ENCODE measurements at places on chromosomes 7 and 10. TPM values are rescaled to one million over a fixed set of nuclear protein-coding genes. Genes with fewer than 3 reads are reported as not detected.

DNA sequence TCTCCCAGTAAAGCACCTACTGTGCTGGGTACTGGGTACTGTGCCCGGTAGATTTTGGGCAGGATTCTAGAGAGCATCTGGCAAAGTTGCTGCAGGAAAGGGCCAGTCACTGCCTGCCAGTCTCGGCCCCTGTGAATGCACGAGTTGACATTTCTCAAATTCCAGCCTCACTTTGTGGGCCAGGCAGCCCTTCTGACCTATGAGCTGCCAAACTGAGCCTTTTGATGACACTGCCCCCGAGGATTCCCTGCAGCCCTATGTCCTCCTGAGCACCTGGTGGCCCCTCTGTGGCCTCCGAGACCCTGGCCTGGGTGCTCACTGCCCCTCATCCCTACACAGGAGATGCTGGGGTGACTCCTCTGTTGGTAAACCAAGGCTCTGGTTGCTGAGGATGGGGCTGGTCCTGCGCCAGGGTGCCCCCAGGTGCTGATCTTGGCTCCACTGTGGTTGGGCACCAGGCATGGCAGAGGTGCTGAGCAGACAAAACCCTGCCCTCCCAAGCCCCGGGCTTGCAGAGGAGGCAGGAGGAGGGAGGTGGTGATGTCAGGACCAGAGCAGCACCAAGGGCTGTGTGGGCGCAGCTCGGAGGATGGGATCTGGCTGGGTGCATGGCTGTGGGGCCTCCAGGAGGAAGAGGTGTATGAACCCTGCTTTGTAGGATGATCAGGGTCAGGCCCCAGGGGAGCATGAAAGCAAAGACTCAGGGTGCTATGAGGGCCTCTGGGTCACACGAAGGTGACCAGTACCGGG lies 16.2 kb downstream of the LHPP start:
- no peak for DNase-seq

GDF2 gene
- total RNA-seq = not detected

CFAP69 gene
- total RNA-seq = 2.4 TPM

DNA sequence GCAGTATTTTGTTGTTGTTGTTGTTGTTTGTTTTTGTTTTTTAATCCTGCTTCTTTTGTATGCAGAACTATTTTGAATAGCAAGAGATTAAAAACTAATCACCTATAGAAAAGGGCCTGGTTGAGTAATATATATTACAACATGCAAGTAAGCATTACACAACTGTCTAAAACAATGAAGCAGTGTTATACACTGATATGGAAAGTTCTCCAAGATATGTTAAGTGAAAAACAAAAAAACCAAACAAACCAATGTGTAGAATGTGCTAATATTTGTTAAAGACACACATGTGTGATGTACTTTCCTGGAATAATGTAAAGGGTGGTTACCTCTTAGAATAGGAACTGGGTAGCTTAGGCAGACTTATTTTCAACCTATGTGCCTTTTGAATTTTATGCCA lies 117.4 kb downstream of the ZNF365 start:
- no peak for DNase-seq

SPDYE8 gene
- total RNA-seq = not detected
